ENCODE measurements at places on chromosomes 4 and X.

GRCh38 chrX:14872355-14872754 is 514 bp downstream of the FANCB start:
- DNase-seq, result no peak

- no peak for DNase-seq
Measured at GRCh38 chrX:1336948-1337779, 579 bp downstream of the IL3RA start.

- no peak for DNase-seq
Measured at GRCh38 chrX:45083314-45083713, 117.4 kb downstream of the DIPK2B start.

DNA sequence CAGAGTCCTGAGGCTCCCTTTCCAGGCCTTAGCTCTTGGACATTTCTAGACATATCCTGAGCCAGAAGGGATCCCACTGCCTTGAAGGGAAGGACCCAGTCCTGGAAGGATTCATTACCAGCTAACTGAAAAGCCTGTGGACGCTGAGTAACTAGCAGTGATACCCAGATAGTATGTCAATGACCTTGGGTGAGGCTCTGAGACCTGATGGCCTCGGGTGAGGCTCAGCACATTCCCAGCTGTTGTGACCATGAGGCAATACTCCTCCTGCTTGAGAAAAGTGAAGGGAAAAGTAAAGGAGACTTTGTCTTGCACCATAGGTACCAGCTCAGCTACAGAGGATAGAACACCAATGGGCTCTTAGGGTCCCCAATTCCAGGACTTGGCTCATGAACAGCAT is 268.1 kb downstream of the DKK2 start:
- no peak for DNase-seq

DNA sequence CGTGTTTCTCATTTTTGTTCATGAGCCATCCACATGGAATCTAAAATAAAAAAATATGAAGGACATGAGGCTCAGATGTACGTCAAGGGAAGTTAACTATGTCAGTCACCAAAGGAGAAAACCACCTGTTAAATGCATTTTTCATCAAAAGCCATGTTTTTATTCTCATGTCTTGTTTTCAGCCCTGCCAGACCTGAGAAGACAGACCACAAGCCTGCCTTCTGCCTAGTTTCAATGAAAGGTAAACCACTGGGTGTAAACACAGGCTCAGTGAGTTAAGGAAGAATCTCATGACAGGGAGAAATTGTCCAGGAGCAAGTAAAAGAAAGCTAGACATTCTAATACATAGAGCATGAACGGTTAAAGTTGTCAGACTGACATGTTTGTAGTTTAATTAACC is 52.3 kb upstream of the TNIP3 start:
- DNase-seq, result no peak

DNA sequence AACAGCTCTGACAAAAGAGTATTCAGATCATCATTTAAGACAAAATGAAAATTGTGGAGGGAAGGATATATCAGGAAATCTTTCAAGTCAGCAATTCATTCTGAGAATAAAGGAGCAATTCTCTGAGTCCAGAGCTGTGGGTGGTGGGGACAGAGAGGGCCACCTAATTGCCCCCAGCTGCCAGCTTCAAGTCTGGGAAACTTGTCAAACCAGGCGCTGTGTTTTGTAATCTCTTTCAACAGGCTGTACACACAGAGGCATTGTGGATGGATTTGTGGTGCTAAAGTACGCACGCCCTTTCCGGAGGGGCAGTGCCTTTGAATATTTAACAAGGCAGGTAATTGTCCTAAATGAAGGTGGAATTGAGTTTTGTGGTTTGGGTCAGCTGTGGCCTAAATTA is 591.1 kb upstream of the BOD1L1 start:
- DNase-seq, result no peak

DNA sequence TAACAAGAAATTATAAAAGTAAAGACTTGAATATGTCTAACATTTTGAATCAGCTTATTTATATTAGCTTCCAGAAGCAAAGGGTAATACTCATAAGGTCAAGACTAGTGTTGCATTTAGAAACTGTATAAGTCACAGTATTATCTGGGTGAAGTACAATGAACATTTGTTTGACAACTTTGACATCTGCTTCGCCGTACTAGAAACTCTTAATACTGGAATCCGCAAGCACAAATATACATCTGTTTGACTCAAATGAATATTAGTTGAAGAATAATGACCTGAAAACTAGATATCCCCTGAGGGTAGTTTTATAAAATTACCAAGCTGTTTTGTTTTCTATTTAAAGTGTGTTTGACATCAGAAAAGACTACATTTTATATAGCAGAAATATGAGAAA is 135.4 kb upstream of the ATOH1 start:
- no peak for DNase-seq

- no peak for DNase-seq
Measured at GRCh38 chr4:48623182-48623780, 133.2 kb downstream of the ZAR1 start.

DNA sequence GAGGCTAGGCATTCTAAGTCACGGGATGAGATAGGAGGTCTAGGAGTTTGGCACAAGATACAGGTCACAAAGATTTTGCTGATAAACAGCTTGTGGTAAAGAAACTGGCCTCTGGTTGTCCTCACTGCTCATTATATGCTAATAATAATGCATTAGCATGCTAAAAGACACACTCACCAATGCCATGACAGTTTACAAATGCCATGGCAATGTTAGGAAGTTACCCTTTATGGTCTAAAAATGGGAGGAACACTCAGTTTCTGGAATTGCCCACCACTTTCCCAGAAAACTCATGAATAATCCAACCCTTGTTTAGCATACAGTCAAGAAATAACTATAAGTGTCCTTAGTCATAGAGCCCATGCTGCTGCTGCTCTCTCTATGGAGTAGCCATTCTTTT is 286.9 kb downstream of the ZNF674 start:
- DNase-seq, result no peak

- peak; percentile 25 for DNase-seq
Measured at GRCh38 chrX:34300871-34301270, 168.8 kb upstream of the FAM47A start.

DNA sequence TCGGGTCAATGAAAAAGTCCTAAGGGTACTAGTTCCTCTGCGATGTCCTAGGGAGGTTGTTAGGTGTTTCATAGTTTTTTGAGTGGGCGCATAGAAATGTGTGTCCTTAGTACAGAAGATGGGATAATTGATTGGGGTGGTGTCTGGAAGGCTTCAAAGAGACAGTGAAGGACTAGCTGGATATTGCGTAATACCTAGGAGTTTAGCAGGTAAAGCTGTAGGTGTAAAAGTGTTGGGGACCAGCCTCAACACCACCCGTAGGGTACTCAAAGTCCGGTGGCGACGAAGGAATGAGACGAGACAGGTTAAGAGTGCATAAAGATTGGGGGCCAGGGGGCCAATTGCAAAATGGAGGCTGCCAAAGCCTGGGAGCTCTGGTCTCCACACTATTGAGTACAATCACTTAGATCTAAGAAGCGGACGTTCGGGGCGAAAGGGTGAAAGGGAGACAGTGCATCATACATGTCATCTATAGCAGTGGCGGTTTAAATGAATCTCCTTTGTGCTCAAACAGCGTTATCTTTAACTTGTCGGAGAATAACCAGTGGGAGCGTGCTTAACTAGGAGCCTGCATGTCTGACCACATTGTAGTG is 1.0 kb downstream of the TRMT44 start:
- no peak for DNase-seq

DNA sequence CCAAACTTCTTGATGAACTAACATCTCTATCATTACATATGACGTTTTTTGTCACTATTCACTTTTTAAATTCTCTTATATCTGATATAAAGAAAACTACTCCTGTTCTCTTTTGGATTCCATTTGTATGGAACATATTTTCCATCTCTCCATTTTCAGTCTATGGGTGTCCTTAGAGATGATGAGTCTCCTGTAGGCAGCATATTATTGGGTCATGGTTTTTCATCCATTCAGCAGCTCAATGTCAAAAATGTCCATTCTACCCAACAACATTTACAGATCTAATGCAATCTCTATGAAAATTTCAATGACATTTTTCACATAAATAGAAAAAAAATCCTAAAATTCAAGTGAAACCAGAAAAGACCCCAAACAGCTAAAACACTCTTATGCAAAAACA is 60.3 kb downstream of the BRWD3 start:
- DNase-seq, result no peak

DNA sequence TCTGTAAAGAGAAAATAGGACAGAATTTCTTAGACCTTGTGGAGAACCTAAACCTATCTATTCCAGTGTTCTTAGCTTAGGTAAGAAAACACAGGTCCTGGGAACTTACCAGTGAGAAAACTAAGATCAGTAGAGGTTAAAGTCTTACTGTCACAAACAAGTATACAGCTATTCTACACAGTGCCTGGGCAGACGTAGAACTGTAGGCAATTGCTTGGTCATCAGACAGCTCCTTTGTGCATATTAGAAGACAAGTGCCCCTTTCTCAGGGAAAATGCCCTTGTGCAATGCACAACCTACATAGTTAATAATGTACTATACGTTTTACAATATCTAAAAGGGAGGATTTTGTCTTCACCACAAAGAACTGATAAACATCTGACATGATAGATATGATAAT is 86.6 kb upstream of the JADE1 start:
- DNase-seq, result no peak

DNA sequence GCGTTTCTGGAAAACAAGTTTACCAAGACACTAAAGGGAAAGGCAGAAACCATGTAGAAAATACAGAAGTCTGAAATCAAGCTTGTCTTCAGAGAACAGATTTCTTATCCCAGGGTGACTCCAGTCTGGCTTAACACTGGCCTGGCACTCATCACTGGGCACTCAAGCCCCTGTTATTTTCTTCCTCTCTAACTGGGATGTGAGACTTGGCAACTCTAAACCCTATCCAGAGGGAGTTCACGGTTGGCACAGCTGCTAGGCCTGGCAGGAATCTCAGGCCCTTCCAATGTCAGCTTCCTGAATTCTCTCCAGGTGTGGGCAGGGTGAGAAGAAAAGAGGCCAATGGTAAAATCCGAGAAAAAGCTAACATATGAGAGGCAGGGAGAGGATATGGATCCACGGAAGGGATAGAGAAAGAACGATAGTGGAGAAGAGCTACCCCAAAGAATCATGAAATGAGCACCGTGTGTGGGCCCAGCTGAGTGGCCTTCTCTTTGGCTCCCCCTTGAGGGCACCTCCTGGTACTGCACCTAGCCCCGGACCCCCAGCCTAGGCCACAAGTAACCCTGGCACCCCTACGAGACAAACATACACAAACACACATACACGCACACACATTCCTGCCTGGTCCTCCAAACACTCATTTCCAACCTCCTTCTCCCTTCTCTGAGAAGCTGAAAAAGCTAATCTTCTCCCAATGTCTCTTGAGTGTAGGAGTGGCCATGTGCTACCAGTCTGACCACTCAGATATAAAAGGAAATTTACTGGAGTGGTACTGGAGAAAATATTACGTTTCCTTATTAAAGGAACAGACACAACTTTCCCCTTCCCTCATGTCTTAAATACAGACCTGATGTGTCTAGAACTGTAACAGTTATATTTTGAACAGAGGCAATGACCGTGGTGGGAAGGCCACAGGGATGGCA is 16.6 kb upstream of the PTCHD1 start:
- no peak for DNase-seq

DNA sequence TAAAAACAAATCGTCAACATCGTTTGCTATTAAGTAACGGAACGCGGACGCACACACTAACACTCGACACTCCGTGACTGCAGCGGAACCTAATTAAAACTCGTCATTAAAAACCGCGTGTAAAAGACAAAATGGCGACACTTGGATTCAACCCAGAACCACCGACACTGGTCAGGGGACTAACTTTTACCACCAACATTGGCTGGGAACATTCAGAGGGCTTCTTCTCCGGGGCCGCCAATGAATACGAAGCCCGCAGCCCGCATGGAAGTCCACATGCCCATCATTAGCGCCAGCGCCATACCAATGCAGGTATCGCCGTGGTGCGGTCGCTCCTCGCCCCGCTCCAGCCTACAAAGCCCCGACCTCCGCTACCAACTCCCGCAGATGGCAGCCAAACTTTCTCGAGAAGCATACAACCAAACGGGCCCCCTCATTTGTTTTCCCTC is 498 bp downstream of the RBMX start:
- no peak for DNase-seq

GRCh38 chr4:44869222-44869882 is 143.0 kb upstream of the GNPDA2 start:
- DNase-seq, result no peak

GRCh38 chr4:6308899-6309643 is 39.4 kb downstream of the WFS1 start:
- DNase-seq, result no peak

GRCh38 chr4:54278216-54278615 is 49.1 kb downstream of the PDGFRA start:
- DNase-seq, result no peak

DNA sequence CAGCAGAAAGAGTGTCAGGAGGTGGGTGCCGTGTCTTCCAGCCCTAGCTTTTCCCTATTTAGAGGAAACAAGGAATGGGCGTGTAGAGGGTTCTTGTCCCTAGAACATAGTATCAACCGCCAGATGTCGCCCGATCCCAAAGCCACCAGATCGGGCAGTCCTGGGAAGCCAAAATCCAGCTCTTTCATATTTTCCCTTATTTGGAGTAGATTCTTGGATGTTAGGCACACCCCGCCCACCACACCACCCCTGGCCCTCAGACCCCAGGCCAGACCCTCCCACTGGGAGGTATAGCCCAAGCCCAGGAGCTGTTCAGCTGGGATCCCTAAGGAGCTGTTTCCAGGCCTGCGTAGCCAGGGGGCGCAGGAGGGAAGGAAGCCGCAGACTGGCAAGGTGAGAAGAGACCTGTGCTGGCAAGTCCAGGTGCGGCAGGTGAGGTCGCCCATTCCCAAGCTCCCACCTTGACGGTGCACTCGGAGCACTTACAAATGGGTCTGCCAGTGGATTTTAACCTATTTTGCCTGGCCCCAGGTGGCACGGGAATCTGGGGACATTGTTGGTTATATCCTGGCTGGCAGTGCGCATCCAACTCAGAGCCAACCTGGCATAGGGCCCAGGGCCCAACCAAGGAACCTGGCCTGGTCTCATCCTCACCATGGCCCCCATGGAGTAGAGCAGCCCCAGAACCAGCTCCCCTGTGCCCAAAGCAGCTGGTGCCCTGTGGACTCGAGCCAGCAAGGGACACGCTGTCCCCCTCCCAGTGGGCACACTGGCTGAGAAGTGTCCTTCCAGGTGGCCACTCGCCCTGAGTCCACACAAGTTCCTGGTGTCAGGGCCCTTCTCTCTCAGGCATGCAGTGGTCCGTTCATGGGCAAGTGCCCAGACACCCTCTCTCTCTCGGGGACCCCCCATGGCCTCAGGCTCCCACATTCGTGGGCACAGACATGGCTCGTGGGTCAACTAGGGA is 811 bp downstream of the FLNA start:
- peak; percentile 67 for DNase-seq

- no peak for DNase-seq
Measured at GRCh38 chr4:111601671-111602070, 543.6 kb upstream of the FAM241A start.

GRCh38 chr4:175616287-175616686 is 195.8 kb downstream of the GPM6A start:
- DNase-seq, result no peak

Data from LNCaP clone FGC (cell line).